ENCODE measurements at places on chromosomes 2 and 18.

DNA sequence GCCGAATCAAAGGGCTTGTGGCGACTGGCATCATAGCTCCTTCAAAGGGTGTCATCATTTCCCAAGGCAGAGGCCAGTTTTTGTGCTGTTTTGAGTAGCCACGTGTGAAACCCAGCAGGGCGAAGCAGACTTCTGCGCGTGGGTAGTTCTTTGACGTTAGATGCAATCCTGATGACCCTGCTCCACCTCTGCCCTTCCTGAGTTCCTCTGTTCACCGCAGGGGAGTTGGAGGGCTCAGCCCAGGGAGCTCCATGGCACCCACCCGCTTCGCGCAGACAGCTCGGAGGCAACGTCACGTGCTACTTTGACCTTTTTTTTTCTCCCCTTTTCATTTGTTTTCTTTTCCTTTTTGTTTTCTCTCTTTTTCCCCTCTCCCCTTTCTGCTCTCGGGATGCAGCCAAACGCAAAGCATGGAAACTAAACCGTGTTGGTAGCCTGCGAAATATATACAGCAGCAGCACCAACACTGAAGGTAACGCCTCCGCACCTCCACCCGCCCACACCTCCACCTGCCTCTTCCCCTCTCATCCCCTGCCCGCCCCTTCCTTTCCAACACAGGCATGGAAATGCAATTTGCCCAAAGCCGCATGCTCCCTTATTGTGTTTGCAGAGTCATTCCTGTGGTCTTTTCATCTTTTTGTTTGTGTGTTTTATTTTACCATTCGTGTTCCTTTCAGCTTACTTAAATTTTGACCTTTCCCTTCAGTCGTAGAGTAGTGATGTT, 153.6 kb downstream of the GBX2 start:
- no peak for DNase-seq

- no peak for DNase-seq
Observed at GRCh38 chr2:16330571-16330970, 335.1 kb downstream of the CYRIA start.

- DNase-seq, result peak; percentile 87
Observed at GRCh38 chr2:207133820-207134519, 31.8 kb downstream of the KLF7 start.

- DNase-seq, result peak; percentile 91
Observed at GRCh38 chr2:228731517-228731916, 539.6 kb downstream of the PID1 start.

GRCh38 chr2:138359532-138359931, 142.0 kb upstream of the SPOPL start:
- no peak for DNase-seq

GRCh38 chr2:200603972-200604371, 18.2 kb downstream of the AOX1 start:
- peak; percentile 74 for DNase-seq

DNA sequence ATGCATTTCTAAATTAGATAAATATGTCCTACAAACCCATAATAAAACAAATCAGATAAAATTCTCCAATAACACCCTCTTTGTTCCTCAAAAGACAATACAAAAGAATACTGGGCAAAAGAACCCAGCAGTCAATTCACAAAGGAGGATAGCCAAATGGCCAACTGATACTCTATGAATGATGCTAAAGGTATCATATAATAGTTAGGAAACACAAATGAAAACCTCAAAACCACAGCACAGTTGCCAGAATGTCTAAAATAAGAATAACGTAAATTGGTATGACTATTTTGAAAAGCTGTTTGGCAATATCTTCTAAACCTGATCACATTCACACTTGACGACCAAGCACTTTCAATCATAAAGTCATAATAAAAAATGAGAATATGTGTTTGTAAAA, 315.4 kb downstream of the CDH7 start:
- no peak for DNase-seq

GRCh38 chr18:44895176-44895798, 214.6 kb downstream of the SETBP1 start:
- peak; percentile 51 for DNase-seq

DNA sequence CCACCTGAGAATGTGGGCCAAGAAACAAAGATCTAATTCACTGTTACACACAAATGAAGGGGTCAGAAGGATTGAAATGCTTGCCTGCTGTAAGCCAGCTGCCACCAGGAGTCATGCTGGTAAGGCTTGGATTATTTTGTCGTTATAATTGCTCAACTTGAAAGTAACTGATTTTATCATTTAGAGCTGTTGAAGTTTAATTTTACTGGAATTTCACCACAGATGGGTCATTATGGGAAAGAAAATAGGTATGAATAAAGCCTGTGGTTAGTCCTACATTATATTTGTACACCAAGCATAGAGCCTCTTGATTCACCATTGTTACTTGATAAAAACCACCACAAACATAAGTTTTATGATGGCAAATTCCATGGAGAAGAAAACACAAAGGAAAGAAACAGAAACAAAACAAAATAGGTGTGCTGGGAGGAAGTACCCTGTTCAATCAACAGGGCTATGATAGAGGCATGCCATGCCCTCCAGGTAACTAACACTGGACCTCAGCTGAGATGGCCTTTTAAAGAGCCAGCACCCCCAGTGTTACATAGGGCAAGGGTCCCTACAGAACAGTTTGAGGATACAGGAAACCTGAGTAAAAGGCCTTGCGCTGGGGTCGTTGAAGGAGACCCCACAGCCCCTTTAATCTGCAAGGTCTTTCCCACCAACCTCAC, 3.0 kb downstream of the CLEC4F start:
- DNase-seq, result no peak

DNA sequence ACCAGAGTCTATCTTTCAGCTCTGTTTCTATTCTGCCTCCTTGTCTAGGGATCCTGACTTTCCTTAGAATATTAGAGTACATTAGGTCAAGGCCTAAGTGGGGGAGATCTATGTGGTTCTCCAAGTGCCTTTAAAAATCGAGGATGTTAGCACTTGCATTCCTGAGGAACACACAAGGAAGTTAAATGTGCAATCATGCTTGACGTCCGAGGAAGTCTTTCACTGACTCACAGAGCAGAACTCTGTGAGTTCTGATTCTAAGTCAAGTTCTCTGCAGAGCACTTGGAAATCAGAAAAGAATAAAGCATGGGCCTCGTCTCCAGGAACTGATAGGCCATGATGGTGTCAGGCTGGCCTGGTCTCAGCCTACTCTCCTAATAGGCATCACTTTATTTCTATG, 17.2 kb downstream of the FHOD3 start:
- peak; percentile 93 for DNase-seq

DNA sequence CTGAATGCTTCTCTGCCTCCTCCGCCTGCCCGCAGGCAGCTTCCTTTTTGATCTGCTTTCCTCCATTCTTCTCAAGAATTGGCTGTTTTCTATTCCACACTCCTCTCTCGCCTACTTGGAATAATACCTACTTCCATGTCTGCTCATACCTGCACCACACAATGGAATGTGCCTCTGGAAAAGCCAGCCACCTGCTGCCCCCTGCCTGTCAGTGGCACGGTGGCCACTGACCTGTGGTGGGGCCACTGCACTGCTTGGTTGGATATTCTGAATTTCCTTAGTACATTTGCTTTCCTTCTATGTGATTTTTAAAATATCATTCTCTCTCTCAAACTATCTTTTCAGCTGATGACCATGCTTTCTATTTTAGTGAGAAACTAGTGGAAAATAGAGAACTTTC, 406.9 kb downstream of the DCDC2C start:
- DNase-seq, result no peak

GRCh38 chr2:201949181-201949926, 84.3 kb upstream of the FZD7 start:
- peak; percentile 58 for DNase-seq

GRCh38 chr18:46437061-46437460, 220.0 kb downstream of the LOXHD1 start:
- DNase-seq, result no peak

GRCh38 chr18:71045331-71046065, 756.7 kb downstream of the SOCS6 start:
- no peak for DNase-seq

GRCh38 chr18:31562726-31563125, 29.0 kb upstream of the TTR start:
- no peak for DNase-seq

DNA sequence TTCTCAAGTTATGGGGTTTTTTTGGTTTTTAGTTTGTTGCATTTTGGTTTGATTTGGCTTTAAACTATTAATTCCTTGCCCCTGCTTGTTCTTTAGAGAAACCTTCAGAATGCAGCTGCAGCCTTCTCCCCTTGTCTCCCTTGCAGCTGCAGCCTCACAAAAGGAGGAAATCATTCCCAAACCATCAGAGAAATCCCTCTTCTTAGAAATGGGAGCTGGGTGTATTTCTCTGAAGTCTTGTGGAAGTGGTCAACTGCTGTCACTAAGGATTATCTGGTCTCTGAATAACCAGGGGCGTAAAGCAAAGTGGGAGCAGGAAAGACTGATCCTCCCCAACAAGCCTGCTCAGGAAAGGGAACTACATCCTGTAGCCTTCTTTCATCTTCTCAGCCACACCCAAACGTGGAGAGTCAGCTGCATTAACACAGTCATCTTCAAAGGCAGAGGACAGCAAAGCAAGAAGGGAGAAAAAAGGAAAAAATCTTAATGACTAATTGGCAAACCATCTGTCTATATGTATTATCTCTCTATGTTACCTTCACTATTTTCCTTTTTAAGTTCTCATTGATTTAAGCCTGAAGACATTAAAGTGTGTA, 1834.1 kb upstream of the PIK3C3 start:
- no peak for DNase-seq

- DNase-seq, result peak; percentile 63
Observed at GRCh38 chr2:152383702-152384101, 48.7 kb downstream of the FMNL2 start.

DNA sequence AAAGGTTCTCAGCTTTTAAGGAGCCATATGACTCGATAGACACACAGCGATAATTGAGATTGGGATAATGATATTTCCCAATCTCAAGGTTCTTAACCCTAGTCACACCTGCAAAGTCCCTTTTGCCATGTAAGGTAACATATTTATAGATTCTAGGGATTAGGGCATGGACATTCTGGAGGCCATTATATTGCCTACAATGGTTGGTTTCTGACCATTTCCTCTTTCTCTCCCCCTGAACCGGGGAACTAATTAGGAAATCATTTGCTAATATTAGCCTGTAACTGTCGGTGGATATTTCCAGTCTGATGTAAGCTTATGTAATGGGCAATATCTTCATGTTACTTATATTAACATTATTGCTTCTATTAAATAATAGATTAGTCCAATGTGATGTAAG, 40.8 kb upstream of the ARHGAP15 start:
- DNase-seq, result no peak

DNA sequence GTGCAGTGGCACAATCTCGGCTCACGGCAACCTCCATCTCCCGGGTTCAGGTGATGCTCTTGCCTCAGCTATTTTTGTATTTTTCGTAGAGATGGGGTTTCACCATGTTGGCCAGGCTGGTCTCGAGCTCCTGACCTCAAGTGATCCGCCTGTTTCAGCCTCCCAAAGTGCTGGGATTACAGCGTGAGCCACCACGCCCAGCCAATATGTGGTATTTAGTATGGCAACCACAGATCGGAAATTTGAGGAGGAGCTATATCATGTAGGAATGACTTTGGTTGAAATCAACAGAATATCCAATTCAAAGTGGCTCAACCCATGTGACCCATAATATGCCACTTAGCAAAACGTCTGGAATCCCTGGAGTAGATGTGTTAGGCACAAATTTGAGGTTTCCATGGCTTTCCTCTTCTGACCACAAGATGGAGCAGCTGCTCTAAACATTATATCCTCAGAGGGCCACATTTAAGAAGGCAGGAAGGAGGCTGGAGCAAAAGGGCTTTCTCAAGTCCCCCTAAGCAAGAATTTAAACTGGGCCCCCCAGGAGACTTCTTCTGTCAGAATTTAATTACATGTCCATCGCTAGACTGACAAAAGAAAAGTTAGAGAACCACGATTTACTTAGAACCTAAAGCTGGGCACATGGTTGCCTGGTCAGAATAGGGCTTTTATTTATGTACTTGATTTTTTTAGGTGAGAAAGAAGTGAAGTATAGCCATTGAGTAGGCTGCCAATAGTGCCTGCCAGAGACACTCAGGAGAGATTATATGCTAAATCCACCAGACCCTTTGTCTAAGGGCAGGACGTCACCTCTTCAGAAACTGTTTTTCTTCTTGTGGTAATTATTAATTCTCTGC, 49.6 kb upstream of the ITSN2 start:
- DNase-seq, result peak; percentile 71

DNA sequence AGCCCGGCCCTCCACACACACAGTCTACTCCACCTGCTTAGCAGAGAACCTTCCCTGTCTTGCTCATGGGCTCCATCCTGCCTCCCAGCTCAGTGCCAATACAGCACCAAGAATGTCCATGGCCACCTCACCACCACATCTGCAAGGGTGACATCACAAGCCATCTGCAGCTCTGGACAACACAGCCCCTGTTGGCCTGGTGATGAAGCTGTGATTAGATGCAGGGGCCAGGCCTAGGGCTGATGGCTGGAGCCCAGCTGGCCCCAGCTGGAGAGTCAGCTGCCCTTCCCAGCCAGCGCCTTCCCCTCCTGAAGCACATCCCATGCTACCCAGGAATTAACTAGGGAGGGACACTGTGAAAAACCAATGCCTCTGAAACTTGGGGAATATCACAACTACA, 91.1 kb downstream of the TTC32 start:
- peak; percentile 55 for DNase-seq

DNA sequence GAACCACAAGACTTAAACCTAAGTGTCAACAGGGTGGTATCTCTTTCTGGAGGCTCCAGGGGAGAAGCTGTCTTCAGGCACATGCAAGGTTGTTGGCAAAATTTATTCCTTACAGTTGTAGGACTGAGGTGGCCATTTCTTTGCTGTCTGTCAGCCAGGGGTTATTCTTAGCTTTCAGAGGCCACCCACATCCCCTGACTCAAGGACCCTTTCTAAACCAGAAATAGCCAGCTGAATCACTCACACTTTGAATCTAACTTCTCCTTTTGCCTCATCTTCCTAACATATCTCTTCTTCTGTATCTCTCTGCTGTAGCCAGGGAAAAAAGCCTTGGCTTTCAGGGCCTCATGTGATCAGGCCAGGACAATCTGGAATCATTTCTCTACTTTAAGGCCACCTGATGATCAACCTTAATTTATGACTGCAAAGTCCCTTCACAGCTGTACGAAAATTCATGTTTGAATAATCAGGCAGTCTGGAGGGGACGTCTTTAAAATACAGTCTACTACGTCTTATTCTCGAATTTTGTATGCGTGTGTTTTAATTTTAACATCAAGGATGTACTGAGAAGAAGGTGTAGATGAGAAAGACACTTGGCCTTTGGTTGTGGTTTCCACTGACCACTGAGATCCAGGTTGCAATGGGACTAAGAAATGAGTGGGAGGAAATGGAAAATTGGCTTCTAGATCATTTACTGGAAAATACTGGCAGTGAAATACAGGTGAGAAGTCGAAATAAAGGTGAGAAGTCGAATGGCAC, 90.4 kb downstream of the DOCK10 start:
- DNase-seq, result no peak

DNA sequence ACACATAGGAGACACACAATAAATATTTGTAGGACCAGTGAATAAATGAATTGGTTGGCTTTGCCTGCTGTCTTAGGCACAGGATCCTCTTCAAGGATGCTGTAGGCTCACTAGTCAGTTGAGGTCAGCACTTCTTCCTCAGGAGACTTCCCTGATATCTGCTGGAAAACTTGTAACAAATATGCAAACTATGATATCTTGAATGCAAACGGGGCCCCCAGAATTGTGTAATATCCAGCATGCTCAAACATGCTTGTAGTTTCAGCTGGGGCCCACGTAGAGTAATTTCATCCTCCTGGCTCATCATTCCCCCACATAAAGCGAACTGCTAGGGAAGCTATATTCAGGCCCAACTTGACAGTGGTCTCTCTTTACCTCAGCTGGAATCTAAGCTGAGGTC, 43.6 kb downstream of the POLE4 start:
- DNase-seq, result peak; percentile 34

GRCh38 chr2:26421961-26422360, 20.2 kb downstream of the DRC1 start:
- DNase-seq, result no peak

All from AG10803 (cell line).